ENCODE measurements at places on chromosomes 11 and 22.

- DNase-seq = no peak
Measured at GRCh38 chr11:113019711-113020110, 58.5 kb downstream of the NCAM1 start.

DNA sequence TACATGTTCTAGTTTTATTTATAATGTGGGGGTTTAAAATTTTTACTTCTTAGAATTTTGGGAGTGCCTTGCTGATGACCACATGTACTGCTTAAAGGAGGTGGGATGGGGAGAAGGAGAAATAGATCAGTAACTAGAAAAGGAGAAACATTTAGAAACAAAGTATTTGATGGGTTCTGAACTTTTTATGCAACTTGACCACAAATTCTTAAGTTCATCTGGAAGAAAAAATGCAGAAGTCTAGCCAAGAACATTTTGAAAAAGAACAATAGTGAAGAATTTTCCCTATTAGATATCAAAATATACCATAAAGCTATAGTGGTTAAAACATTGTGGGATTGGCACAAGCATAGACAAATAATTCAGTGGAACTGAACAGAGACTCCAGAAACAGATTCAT, 73.3 kb upstream of the AMPD3 start:
- no peak for DNase-seq

- DNase-seq = no peak
Measured at GRCh38 chr11:2314525-2315394, 12.9 kb downstream of the TSPAN32 start.

DNA sequence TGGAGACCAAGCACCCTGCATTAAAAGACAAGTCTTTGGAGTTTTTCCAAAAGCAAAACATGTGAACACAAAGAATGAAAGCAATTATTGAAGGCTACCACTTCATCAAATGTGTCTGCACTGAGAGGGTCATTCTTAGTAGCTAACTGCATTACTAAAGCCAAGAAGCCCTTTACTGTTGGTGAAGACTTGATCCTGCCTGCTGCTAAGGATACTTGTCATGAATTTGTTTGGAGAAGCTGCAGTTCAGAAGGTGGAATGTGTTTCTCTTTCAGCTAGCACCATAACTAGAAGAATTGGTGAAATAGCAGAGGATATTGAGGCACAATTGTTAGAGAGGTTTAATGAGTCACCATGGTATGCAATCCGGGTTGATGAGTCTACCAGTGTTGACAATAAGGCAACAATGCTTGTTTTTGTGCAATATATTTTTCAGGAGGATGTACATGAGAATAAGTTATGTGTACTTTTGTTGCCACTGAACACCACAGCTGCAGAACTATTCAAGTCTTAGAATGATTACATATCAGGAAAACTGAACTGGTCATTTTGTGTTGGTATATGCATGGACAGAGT, 457.3 kb upstream of the ISX start:
- DNase-seq = no peak

DNA sequence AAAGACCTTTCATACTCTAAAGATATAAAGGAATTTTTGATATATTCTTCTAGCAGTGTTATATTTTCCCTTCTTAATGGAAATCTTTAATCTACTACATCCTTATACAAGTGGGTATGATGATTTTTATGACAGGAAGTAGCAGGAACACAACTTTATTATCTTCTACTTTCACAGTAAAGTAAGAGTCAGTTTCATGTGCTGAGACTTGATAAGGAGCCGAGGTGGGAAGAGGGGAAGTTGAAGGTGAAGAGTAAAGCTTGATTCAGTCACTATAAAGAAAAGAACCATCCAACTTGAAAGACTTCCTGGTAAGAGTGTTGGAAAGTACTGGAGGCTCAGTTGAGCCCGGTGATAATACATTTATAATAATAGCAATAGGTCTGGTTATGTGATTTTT, 82.1 kb upstream of the PTH start:
- no peak for DNase-seq

GRCh38 chr11:61757213-61757862, 4.9 kb downstream of the MYRF start:
- DNase-seq = no peak

GRCh38 chr11:66720223-66720898, 8.7 kb downstream of the SPTBN2 start:
- DNase-seq = no peak

DNA sequence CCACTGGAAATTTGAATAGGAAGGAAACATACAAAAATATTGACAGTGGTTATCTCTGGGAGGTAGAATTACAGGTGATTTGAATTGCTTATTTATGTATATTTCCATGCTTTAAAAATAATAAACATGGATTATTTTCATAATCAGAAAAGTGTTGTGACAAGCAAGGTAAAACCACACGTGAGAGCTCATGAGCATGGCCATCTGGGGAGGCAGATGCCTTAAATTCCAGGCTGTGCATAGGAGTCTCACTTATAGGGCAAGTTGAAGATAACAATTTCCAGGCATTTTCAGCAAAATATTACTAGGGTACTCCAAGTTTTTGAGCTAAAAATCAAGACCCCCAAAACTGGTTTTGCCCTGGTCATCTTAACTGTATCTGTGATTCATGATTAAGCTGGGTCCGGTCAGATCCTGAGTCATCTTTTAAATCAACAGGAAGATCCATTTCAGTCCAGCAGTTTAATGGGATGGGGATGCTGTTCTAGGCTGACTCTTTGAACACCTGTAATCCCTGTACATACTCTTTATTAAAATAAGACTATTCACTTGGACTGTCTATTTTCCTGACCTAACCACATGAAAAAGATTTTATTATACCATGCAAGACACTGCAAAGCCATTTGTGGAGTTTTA, 115.8 kb upstream of the NARS2 start:
- DNase-seq = no peak
